Endodermal cell (in vitro differentiated cells): ENCODE measurements at places on chromosomes 12 and 14. TPM values are rescaled to one million over a fixed set of nuclear protein-coding genes. Genes with fewer than 3 reads are reported as not detected.

Gene PROX2
- not detected in 2 replicates for total RNA-seq

Gene IL31
- not detected in 3 replicates for total RNA-seq

Gene LMNTD1
- 53.2 and 54.7 TPM in 2 replicates for total RNA-seq

Gene HCAR2
- total RNA-seq, result not detected in 3 replicates

Gene C12orf56
- total RNA-seq, result 0.48 to 1.0 TPM (median 0.77 TPM) in 3 replicates

DNA sequence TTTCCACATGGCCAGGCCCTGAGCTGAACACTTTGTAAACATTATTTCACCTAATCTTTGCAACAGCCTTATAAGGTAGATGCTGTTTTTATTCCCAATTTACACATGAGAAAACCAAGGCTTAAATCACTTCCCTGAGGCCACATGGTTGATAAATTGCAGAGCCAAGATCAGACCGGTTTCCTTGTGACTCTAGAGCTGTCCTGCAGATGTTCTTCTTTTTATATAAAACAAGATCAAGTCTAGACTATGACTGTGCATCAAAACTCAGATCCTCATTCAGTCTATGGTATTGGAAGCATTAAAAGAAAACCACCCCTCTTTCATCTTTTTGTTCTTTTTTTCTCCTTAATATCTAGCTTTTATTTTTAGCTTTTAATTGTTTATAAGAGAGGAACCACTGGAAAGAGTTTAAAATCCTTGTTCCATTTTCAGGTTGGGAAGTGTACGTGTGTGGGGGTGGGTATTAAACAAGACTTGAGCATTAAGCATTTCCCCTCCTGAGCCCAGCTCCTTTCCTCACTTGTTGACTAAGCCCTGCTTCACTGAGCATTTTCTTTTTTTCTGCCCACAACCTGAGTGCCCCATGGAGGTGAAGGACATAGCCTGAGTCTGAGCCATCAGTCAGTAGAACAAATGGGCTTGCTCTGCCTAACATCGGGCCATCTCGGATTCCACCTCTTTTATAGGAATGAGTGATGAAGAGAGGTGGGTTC, 45.4 kb downstream of the GPATCH2L start:
- DNase-seq, result no peak

- DNase-seq, result no peak
Observed at GRCh38 chr12:66661357-66661756, 17.5 kb downstream of the GRIP1 start.

- no peak for DNase-seq
Observed at GRCh38 chr12:131455581-131456110, 255.2 kb upstream of the SFSWAP start.

DNA sequence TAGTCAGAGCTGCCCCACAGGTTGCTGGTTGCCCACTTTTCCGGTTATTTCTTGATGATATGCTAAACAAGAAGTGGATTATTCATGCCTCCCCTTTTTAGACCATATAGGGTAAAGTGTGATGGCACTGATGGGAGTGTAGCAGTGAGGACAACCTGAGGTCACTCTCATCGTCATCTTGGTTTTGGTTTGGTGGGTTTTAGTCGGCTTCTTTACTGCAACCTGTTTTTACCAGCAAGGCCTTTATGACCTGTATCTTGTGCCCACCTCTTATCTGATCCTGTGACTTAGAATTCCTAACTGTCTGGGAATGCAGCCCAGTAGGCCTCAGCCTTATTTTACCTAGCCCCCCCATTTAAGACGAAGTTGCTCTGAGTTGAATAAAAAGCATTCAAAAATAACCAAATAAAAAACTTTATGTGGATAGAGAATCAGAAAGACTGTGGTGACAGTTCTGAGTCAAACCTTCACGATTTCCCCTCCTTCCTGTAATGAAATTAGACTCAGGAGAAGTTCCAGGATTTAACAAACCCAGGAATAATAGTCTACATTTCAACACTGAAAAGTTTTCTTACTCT, 144.2 kb downstream of the PAWR start:
- DNase-seq, result peak; percentile 57

GRCh38 chr12:106867651-106868050, 88.1 kb upstream of the TMEM263 start:
- DNase-seq, result no peak

- DNase-seq, result no peak
Observed at GRCh38 chr14:83850092-83850491, 1679.9 kb upstream of the FLRT2 start.
